Smooth muscle cell of the brain vasculature (primary cell): ENCODE measurements at places on chromosomes 1 and 21.

DNA sequence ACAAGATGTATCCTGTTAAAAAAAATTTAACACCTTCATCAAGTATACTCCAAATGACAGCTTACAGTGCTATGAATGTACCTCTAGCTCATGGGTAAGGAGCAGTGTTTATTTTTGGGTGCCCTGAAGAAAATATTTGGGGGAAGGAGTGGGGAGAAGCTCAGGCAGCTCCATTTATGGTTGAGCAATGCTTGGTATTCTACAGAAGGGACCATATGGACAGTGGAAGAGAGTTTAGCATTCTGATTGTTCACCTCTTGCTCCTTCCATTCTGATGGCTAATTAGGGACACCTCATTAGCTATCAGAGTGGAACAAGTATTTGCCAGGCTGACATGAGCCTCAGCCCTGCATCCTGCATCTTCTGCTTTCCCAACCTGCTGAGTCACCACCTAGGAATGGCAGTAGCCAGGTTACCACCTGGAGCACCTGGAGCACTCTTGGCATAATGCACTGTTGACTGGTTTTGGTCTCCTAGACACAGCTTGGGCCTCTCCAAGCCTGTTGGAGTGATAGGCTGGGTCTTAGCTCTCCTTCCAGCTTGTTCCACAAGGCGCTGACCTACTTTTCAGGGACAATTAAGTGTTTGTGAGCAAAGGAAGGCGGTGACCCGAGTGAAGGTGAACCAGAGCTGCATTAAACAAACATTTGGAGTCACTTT is 62.0 kb upstream of the MACF1 start:
- DNase-seq = no peak

DNA sequence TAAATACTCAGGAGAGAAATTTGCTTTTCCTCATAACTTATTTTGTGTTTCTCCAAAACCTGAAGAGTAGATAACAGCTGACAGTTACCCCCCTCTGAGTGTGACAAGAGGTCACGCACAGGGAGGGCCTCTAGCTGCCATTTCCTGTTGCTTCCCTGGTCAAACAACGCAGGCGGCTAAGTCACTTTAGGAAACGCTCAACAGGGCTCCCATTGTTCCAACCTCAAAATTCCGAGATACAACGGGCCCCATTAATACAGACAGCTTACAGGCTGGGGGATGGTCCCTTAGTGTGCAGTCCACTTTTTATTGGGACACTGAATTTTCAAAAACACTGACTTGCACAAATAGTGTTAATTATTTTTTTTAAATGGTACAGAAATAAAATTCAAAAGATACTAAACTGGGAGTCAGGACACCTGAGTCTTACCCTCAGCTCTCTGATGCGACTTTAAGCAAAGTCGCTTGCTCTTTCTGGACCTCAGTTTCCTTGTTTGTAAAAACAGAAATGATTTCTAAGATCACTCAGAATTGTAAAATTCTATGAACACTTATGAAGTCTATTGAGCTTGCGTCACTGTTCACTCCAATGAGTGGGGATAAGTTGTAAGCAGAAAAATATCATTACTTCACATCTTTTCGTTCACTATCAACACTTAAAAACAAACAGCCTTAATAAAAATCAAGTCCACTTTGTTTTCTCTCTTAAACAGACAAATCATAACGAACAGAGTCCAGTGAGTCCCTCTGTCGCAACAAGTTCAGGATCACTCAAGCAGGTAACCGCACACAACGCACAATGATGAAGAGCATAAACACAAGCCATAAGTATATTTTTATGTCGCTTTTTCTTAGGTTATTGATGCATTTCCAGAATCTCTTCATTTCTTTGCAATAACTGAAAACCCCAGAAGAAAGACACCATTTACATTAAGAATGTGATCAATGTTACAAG is 13.5 kb downstream of the LZIC start:
- DNase-seq = no peak

GRCh38 chr1:113792471-113792870 is 19.8 kb downstream of the RSBN1 start:
- no peak for DNase-seq

DNA sequence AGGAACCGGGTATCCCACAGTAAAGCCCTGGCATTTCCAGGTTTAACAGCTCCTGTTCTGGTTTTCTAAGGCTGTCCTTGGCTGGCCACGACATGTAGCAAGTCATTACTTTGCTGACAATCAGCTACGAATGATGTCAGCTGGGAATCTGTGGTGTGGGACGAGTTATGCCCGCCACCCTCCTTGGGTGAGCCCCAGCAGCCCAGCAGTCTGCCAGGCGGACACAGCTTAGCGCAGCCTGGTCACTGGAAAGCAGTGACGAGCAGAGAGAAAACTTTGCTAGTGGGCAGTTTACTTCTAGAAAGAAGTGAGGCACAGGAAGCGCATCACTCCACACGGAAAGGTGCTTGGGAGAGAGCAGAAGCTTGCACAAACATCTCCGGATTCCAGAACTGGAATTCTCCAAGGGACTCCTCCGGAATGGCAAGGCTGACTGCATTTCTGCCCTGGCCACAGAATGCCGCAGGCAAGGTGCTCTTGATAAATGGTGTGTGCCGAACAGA is 15.5 kb upstream of the ZNF436 start:
- no peak for DNase-seq

- DNase-seq = no peak
Observed at GRCh38 chr21:41605178-41605933, 97.4 kb upstream of the TMPRSS2 start.

DNA sequence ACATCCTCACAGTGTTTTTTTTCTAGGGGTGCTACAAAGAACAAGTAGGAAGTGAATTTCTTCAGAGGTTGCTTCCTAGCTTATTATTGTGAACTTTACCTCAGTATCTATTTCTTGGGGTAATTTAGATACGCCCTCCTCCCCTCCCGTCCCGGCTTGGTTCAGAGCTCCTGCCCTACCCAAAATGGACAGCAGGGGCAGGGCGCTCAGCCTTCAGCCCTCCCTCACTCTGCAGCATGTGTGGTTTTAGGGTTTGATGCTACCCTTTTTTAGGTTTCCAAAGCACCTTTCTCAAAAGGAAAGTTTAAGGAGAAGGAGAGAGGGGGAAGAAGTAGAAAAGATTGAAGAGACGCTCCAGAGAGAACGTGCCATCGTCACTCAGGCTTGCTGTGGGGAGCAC is 16.9 kb upstream of the POGK start:
- DNase-seq = no peak

GRCh38 chr1:218529646-218530300 is 184.6 kb downstream of the TGFB2 start:
- no peak for DNase-seq

DNA sequence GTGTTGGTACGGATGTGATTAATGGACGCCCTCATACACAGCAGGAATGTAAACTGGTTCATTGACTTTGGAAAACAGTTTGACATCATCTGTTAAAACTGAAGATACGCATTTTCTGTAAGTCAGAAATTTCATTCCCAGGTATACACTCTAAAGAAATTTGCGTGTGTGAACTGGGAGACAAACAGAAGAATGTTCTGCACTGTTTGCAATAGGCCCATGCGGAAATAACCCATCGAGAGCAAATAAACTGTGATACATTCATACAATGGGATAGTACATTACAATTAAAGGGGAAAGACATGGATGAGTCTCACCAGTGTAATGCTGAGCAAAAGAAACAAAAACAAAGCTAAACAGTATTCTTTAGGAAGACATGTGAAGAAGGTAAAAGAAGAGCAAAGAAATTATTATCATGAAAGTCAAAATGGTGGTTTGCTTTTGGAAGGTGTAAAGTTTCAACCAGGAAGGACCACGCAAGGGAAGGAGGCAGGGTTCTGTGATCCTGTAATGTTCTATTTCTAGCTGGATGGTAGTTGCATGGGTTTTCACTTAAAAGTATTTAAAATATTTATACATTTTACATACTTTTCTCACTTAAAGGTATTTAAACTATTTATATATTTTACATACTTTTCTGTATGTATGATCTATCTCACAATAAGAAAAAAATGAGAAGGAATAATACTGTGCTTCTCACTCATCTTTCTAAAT is 30.3 kb downstream of the INTS7 start:
- no peak for DNase-seq

DNA sequence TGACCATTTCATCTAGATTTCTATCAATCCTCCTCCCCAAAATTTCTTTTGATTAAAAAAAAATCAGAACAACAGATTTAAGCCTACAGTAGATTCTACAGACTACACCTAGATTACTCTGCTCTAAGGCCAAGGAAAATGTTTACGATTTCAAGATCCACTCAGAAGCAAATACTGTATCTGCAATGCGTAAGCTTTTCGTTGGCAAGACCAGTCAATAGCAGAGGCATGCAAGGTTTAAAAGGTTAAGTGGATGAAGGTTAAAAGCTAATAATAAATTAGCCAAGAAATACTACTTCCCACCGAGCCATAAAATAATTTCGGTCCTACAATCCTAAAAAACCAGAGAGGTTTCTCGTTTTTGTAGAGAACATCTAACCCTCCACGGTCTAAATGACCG is 1.3 kb downstream of the CLSTN1 start:
- no peak for DNase-seq

- no peak for DNase-seq
Observed at GRCh38 chr1:110307239-110307974, 31.8 kb upstream of the RBM15 start.

GRCh38 chr1:147626739-147627138 is 43.6 kb downstream of the ACP6 start:
- no peak for DNase-seq

GRCh38 chr1:96049759-96050409 is 671.7 kb upstream of the PTBP2 start:
- DNase-seq = no peak

GRCh38 chr1:33237579-33237978 is 18.7 kb upstream of the ZNF362 start:
- DNase-seq = no peak

- peak; percentile 67 for DNase-seq
Observed at GRCh38 chr1:56520016-56520601, 59.3 kb downstream of the PLPP3 start.

GRCh38 chr1:161930064-161930463 is 93.6 kb downstream of the OLFML2B start:
- DNase-seq = no peak
